ENCODE measurements at places on chromosomes 6 and 20. TPM values are rescaled to one million over a fixed set of nuclear protein-coding genes. Genes with fewer than 3 reads are reported as not detected.

DNA sequence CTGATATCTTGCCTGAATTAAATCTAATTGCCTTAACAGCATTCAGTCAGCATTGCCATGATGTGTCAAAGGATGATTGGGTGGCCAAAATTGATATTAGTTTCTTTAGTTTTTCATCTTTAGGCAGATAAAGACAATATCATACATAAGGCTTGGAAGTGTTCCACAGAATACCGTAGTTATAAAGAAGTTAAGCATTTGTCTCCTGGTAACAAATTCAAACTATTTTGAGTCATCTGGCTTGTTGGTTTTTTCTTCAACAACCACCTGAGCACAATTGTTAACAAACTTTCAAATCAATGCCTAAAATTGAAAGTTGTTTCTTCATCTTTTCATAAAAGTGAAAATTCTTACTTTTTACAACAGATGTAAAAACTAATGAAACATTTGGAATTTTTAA, 47.5 kb upstream of the ADGRF5 start:
- no peak for DNase-seq

DNA sequence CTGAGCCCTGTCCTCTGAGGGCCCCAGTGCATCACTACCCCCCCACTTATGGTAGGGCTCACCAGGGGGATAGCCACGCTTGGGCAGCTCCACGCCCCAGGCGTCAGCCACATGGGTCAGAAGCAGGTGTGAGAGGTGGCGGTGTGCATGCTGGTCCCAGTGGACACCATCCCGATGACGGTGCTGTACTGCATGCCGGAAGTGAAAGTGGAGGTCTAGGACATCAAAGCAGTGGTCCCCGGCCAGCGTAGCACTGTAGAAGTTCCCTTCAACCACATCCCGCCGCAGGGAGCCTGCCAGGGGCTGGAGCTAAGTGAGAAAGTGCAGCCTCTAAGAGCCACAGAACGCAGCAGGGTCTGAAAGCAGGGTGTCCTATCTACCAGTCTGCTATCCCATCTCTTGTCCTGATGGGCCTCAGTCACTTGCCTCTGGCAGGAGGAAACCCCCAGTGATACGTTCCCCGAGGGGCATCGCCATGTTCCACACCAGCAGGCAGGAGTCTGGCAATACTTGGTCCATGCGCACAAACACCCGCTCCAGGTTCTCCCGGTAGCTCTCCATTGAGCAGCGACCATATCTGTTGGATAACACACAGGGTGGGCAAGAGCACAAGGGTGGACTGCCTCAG, 2.2 kb downstream of the PCED1A start:
- DNase-seq = no peak

DNA sequence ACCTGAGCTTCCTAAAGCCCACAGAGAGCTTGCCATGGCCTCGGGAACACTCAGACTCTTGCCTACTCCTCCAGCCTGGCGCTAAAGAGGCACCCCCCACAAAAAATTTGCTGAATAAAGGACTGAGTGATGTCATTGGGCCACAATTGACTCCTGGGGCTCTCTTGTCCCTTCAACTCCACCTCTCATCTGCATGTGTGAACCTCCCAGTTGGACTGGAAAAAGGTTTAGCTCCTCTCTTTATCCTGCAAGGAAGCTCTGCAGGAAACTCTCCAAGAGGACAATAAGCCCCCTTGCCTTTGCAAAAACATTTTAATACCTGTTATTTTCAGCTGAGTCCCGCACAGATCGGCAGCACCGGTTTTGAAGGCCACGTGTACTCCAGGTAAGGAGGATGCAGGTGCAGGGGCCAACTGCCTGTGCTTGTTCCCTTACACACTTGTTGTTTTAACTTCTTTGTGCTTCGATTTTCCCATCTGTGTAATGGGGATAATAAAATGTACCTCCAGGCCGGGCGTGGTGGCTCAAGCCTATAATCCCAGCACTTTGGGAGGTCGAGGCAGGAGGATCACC, 107.3 kb downstream of the TFAP2C start:
- no peak for DNase-seq

The SRSF6 gene
- total RNA-seq = 90.7 TPM

- peak; percentile 36 for DNase-seq
Measured at GRCh38 chr6:41531591-41532582, 14.3 kb upstream of the FOXP4 start.

The LPIN3 gene
- 14.9 TPM for total RNA-seq

The GPR6 gene
- not detected for total RNA-seq

DNA sequence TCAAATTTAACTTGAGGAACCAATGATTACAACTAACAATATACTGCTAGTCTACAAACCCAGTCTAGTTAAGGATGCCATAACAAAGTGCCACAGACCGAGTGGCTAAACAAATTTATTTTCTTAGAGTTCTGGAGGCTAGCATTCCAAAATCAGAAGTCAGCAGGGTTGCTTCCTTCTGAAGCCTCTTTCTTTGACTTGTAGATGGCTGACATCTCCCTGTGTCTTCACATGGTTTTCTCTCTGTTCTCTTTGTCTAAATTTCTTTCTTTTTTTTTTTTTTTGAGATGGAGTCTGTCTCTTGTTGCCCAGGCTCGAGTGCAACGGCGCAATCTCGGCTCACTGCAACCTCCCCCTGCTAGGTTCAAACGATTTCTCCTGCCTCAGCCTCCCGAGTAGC, 56.1 kb downstream of the NCOA3 start:
- no peak for DNase-seq

Data from hepatocyte (in vitro differentiated cells).